ENCODE measurements at places on chromosomes 2 and 18.

- no peak for DNase-seq
These were observed 979 bp downstream of the SLC9A2 start for GRCh38 chr2:102620332-102620731.

DNA sequence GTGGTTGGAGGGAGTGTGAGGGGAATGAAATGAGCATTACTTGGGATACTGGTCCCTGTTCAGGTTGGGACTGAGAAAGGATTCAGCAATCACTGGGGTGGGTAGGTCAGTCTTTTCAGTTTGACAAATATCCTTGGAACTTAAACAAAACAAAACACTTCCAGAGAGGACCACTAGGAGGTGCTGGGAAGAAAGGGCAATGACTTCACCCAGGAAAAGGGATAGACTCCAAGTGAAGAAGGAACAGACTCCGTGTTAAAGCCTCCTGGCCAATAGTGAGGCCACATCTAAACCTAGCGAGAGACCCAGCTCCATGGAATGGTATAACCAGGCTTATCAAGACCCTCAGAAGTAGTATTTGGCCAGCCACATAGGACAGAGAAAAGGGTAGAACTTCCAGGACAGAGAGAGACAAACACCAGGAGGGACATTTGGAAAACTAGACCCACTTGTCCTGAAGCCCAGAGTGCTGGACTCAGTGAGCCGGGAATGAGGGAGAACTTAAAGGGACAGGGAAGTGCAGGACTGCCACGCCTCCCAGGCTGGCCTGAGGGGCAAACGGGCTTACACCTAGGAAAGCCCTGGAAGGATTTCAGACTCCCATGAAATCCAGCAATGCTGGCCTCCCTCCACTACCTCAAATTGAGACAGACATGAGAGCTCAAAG is 19.6 kb upstream of the KCNG3 start:
- no peak for DNase-seq

- peak; percentile 55 for DNase-seq
These were observed 500 bp downstream of the CCNYL1 start for GRCh38 chr2:207711750-207712530.

- no peak for DNase-seq
These were observed 32.6 kb upstream of the LRRC30 start for GRCh38 chr18:7198326-7198725.

DNA sequence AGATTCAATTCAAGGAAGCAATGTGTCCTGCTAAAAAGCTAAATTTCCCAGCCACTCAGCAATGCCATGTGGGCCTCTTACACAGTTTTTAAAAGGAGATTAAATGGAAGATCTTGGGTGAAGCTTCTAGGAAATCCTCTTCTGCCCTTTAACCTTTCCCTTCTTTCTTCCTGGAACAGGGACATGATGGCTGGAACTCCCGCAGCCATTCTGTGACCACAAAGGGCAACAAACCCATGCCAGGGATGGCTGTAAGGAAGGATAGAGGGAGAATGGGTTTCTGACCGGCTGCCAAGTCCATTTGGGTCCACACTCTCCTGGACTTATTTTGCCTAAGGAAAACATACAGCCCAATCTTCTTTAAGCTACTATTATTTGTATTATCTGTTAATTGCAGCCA is 52.6 kb upstream of the ASAP2 start:
- DNase-seq: no peak

DNA sequence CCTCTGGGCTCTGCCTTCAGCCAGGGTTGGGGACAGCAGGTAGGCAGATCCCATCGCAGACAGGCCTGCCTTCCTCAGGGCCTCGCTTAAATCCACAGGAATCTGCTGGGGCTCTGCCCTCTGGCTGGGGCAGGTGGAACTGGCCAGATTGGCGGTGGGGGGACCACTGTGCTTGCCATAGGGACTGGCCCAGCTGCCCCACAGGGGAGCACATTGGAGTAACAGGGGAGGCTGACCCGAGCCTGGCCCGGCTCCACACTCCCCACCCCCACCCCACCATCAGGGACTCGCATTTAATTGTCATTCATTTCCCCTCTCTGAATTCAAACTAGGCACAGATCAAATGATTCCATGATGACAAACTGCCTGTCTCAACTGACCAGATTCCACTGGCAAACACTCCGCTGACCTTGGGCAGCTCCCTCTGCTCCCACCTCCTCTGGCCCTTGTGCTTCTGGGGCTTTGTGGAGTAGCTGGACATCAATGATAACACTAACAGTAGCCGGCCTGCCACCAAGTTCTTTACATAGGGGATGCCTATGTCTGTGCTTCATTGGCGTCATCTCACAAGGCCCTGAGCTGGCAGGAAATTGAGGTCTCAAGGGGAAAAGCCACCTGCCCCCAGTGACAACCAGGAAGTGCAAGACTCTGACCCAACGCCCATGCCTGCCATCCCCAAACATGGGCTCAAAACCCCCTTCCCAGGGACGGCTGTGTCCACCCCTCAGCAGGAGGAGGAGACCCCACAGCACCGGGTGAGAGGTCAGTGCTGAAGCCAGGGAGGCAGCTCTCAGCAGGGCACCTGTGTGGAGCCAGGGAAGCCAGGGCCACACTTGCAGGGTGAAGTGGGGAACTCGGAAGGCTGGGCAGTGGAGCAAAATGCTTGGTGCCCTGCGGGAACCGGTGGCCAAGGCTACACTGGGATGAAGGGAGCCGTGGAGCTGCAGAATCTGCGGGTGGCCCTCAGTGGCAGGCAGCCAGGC is 2.1 kb upstream of the B3GNT7 start:
- no peak for DNase-seq

DNA sequence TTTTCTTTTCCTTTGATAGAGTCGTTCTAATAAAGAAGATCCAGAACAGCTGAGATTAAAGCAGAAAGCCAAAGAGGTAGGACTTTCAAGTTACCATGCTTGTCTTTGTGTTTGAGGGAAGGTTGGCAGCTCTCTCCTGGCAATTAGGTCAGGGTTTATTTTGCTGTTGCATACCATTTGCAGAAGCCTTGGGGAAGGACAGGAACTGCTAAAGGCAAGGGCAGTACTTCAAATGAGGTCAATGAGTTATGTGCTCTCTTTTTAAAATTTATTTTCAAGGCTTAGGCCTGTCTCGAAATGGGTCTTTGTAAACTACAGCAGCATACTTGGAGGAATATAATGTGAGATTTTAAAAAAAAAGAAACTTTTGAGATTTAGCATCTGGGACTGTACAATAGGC is 108.9 kb downstream of the TAF4B start:
- no peak for DNase-seq

GRCh38 chr2:20381457-20381856 is 30.8 kb upstream of the PUM2 start:
- no peak for DNase-seq

- no peak for DNase-seq
These were observed 316.3 kb downstream of the AGPS start for GRCh38 chr2:177708660-177709444.

DNA sequence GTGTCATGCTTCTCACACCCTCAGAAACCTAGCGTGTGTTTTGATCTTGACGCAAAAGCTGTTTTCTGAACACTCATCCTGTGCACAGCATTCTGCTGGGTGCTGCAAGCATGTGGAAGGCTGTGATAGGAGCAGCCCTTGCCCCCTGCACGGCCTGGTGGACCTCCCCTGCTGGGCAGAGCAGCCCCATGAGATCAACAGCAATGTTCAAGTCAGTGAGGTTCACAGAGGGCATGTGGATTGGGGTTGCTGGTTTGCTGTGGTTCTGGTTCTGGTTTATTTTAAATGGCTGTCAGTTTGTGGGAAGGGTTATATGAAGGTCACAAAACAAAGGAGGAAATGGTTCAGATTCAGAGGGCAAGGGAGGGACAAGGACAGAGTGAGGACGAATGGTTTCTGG is 71.3 kb downstream of the SOWAHC start:
- no peak for DNase-seq

- DNase-seq: no peak
These were observed 162.9 kb downstream of the CELF4 start for GRCh38 chr18:37402735-37403099.

- DNase-seq: no peak
These were observed 201.3 kb downstream of the GCA start for GRCh38 chr2:162545254-162545653.

DNA sequence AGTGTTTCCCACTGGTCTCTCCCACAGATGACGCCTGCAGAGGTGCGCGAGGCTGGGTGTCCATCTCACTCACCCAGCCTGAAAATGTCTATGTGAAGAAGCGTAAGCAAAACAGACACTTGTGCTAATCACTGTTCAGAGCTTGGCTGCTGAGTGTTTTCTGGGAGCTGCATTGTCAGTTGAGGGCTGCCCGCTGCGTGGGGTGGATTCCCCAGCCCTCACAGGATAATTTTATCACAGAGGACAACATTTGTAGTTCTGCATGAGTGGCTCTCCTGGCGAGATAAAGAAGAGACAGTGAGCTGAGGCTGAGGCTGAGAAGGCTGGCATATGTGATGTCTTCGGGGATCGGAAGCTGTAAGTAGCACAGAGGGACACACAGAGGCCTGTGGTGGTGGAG is 16.2 kb upstream of the CAPN13 start:
- no peak for DNase-seq

GRCh38 chr18:4198956-4199355 is 256.2 kb downstream of the DLGAP1 start:
- no peak for DNase-seq

- DNase-seq: no peak
These were observed 149.0 kb downstream of the DSEL start for GRCh38 chr18:67367540-67367939.

DNA sequence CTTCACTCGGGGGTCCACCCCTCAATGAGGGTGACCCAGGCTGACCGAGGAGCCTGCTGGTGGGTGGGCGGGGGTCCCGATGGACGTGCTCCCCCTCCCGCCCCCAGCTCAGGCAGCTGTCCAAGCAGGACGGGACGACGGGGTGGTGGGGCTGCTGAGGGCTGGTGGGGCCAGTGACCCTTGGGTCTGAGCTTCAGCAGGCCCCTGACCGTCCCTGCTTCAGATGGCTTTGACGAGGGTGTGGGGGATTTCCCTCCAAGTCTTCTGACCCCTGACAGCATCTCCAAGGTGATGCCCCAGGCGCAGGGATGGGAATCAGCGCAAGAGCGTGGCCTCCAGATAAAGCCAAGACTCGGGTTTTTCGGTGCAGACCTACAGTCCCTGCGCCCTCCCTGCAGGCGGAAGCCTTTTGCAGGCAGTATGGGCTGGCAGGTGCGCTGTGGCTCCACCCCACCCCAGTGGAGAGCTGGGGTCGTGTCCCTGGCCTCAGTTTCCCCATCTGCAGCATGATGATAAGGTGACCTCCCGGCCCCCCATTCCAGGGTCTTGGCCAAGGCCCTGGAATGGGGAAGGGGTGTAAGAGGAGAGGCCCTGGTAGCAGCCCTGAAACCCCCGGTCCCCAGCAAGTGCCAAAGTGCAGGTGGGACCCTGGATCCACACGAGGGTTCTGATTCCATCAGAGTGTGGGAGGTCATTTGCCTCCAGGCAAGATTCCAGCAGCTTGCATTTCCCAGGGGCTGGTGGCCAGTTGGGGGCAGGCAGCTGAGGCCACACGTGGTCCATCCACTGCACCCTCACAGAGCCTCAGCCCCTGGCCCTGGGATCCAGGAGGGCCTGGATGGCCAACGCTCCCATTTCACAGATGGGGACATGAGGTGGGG is 8.7 kb downstream of the CROCC2 start:
- DNase-seq: no peak

DNA sequence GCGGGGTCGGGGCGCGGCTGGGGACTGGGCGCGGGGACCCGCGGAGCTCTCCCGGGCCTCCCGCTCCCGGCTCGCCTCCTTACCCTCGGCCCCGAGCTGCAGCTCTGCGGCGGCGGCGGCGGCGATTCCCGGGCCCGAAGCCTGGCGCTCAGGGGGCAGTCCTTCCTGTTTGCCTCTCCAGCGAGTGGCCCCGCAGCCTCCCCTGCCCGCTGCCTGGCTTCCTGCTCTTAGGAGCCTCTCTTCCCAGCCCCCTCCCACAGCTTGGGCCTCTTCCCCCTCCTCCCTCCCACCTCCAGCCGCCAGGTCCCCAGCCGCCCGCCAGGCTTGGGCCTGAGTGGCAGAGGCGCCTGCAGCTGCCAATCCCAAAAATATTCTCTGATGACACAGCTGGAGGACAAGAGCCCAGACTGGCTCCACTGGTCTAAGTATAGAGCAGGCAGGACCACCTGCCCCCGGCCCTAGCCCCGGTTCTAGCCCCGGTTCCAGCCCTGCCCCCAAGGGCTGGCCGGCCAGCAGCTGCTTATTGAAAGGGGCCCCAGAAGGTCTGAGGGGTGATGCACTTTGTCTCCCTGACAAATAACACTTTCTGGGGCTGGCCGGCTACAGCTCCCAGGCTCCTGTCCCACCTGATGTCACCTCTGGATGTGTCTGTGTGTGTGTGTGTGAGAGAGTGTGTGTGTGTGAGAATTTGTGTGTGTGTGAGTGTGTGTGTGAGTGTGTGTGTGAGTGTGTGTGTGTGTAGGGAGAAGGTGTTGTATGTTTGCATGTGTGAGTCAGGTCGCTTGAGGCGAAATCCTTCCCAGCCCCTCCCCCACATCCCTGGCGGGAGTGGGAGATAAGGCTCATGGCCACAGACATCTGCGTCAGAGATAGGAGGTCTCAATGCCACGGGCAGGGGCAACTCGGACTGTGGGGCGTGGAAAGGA is at the start of gene OBSL1:
TSS of gene OBSL1 (minus strand) at position 229 of the 926 bp plus-strand sequence. CDS start 307 bp downstream, outside the sequence.
- DNase-seq: peak; percentile 77

DNA sequence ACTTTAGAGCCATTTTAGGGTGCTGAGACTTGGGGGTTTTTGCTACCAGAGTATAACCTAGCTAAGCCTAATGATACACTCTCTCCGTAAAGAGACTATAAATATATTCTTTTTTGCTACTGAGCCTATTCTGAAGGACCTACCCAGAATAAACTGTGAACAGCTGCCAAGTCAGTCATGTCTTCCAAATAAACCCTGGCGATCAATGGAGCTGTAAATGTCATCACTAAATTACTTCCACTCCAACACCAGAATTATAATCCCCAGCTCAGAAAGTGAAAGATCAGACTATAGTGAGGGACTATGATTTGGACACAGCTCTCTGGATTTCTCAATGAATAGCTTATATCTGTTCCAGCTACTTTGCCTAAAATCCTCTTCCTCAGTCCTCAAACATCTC is 178.9 kb downstream of the METTL4 start:
- DNase-seq: no peak

GRCh38 chr2:47057687-47058002 is 97.5 kb downstream of the STPG4 start:
- no peak for DNase-seq

- no peak for DNase-seq
These were observed 73.8 kb downstream of the TRABD2A start for GRCh38 chr2:84807063-84807485.

- no peak for DNase-seq
These were observed 55.2 kb downstream of the RASGRP3 start for GRCh38 chr2:33531549-33532059.

GRCh38 chr2:235553696-235554100 is 59.9 kb downstream of the AGAP1 start:
- DNase-seq: no peak

All from progenitor cell of endocrine pancreas (in vitro differentiated cells).